Foreskin melanocyte (primary cell): ENCODE measurements at places on chromosomes 6 and 20.

DNA sequence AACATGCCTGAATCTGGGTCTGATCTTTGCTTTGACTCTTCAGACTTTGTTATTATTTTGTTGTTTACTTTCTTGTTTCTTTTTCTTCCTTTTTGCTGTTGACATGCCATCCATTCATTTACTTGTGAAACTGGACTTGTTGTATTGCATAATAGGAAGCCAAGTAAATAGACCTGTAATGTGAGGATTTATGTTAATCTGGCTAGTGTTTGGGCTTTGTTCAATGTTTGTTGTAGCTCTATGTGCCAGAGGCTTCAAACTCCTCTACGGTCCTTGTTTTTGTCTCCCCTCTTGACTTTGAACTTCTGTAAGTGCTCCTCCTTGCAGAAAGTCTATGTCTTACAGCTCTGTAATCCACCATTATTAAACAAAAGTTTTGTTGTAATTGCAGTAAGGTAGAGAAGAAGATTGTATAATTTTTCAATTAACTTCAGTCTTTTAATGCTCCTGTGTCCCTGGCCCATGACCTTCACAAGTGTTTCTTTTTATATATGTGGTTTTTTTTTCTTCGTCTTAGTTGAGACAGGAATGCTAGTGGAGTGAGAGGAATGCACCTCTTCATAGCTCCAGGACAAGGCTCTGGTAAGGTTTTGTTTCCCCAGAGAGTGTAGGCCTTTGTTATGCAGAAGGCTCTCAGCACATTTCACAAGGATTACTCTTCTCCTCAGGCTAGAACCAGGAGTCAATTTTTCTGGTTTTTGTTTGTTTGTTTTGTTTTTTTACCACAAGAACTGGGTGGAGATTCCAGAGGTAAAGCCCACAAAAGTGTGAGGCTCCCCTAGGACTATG, 1061.8 kb upstream of the CITED2 start:
- DNase-seq = peak; percentile 20

GRCh38 chr6:160305926-160306713, 42.1 kb upstream of the SLC22A3 start:
- DNase-seq = peak; percentile 7

DNA sequence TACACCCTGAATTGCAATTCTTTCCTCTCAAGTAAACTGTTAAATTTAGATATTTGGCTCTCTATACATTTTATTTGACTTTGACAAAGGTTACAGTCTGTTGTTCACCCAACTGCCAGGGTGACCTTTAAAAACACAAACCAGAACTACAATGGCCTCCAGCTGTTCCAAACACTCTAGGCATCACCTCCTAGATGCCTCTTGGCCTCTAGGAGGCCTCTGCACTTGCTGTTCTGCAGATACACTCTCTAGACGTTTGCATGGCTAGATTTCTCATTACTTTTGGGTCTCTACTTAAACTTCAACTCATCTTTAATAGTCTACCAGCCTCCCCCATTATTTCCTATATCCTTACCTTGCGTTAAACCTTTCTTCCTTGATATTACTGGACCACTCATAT, 102.8 kb upstream of the BEND3 start:
- no peak for DNase-seq

DNA sequence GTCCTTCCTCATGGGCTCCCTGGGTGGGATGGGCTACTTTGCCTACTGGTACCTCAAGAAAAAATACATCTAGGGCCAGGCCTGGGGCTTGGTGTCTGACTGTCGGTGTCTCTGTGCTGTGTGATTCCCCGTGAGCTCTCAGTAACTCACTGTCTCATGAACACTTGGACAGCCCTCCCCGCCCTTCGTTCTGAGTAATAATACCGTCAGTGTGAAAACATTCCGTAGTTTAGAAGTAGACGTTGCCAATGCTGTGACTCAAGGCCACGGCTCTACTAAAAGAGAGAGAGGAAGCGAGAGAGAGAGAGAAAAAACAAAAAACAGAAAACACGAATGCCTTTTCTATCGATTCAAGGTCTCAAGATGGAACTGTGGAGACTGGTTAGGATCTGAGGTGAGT, 31.8 kb downstream of the FITM2 start:
- DNase-seq = no peak

DNA sequence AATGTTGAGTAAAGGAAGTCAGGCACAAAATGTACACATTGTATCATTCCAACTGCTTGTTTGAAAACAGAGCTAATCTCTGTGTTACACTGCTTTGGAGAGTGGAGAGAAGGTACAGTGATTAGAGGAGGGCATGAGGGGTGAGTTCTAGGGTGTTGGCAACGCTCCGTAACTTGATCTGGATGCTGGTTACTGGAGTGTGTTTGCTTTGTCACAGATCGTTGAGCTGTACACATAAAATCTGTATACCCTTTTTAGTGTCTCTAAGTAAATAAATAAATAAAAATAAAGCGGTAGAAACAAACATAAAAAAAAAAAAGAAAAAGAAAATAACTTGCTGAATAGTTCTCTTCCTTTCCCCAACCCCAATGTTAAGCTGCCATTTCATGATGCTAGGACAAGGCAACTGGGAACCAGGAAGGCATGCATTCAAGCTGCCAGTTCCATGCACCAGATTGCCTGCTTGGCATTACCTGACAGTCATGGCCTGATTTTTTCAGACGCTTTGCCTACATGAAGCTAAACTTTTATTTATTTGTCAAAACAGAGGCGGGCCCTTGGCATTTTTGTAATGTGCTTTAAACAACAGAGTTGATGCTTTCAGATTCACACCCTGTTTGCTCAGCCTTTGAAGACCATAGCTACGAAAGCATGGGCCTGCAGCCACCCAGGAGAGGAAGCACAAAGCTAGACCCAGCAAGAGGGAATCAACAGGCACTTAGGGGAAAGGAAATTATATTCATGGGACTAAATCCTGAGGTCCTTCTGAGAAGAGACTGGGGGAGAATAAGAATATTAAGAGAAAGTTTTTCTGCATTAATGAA, 21.2 kb downstream of the TNFRSF21 start:
- DNase-seq = no peak

DNA sequence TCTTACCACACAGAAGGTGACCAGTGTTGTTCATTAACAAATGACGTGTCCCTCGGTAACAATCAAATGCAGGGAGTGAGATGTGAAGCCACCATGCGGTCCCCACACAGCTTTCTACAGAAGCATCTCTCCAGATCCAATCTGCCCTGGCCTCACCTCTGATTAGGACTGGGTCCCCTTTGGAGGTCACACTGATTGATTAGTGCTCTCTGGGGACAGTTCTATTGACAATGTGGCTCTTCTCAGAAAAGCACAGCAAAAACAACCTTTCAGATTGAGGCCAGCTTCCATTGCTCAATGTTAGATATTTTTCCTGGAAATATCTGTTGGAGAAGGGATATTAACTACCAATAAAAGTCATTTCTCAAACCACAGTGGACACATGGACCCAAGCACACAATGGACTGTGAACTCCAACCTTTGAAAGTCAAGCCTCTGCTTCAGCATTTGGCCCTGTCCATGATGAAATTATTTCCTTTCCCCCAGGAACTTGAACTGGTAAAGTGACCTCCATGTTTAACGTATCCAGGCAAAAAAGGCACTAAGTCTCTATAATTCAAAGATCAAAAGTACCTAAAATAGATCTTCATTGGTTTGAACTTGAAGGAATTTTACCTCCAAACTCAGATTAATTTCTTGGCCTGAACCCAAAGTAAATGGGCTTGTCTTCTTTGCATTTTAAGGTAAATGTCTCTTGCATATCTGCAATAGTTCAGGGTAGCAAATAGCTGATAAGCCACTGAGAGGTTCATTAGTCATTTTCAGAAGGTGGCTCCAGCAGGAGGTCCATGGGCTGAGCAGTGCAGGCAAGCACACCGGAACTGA, 118.5 kb downstream of the FOXA2 start:
- no peak for DNase-seq

DNA sequence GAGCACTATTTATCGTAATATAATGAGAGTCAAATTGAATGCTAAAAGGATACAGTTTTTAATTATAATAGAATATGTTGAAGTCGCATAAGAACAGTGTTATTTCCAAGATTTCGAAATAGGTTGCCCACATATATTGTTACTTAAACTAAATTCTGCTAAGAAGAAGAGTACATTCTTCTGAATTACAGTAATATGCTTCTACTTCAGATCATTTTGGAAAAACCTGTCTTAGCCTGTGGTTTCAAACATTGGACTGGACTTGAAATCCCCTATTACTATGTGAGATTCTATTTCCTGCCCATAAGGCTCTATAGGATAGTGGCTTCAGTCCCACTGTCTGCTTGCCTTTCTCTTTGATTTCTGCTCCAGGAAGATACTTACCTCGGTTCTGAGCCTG, 137.2 kb downstream of the B3GAT2 start:
- no peak for DNase-seq

DNA sequence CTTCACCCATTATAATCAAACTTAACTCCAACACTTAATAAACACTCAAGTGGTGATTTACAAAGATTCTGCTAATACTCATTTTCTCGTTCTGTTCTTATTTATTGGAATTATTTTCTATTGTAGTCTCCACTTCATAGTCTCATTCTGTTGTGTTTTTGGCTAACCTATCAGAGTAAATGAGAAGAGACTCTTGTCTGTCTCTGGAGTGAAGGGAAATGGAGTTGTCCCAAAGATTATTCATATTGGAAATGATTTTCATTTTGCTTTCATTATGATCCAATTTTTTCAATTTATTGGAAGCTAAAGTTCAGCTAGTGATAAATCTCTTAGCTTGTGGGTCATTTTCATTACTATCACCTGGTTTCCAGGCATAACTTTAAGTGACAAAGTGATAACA, 454.9 kb upstream of the JAG1 start:
- no peak for DNase-seq

- no peak for DNase-seq
These were observed 200.4 kb upstream of the FBXL4 start for GRCh38 chr6:99148111-99148510.

DNA sequence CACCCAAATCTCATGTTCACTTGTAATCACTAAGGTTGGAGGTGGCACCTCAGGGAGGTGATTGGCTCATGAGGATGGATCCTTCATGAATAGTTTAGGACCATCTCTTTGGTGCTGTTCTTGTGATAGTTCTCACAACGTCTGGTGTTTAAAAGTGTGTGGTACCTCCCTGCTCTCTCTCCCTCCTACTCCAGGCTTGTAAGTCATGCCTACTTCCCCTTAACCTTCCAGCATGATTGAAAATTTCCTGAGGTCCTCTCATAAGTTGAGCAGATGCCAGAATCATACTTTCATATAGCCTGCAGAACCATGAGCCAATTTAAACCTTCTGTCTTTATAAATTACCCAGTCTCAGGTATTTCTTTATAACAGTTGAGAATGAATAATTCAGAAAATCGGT, 16.6 kb downstream of the HLA-A start:
- DNase-seq = no peak

DNA sequence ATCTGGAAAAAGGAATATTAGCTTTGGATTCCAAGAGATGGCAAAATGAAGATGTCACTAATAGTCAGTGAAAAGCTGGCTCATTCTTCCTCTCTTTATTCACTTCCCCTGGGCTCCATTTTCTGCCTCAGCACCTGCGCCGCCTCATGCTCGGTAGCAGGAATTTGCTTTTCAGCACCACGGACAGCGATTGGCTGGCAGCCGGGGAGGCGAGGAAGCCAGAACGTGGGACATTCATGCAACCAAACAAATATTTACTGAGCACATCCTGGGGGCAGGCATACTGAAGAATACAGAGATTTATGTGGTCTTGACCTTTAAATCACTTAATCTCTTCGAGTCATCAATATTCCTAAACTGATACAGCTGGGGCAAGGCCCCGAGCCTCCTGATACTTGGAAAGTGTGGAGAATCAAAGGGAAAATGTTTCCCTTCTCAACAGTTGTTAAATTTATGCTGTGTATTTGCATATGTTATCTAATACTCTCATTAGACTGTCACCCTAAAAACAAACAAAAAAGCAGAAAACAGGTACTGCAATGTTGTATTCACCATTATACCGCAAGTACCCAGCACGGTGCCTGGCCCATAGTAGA, 12.1 kb upstream of the PDYN start:
- peak; percentile 35 for DNase-seq

DNA sequence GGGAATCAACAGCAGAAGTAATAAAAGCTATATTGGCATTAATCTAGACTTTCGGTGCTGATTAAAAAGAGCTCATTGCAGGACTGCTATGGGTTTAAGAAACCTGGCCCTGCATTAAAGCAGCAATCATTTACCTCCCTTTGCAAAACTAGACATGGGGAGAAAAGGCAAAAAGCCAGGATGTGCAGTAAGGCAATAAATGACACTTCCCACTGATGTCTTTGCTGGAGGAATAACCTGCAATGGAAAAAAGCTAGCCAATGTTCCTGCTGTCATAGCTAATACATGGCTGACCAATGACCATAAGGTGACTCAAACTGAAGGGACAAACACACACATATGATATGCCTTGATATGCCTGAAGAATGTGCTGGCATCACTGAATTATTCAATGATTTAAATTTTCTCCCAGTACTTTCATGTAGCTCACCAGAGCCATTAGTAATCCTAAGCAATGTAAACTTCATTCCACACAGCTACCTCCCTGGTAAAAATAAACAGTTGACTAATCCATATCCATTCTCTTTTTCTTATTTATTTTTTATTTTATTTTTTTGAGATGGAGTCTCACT, 8.7 kb downstream of the DNAAF9 start:
- no peak for DNase-seq

GRCh38 chr6:92779746-92780145, 639.6 kb downstream of the EPHA7 start:
- DNase-seq = peak; percentile 29

GRCh38 chr6:169472786-169473416, 219.3 kb upstream of the THBS2 start:
- peak; percentile 27 for DNase-seq

DNA sequence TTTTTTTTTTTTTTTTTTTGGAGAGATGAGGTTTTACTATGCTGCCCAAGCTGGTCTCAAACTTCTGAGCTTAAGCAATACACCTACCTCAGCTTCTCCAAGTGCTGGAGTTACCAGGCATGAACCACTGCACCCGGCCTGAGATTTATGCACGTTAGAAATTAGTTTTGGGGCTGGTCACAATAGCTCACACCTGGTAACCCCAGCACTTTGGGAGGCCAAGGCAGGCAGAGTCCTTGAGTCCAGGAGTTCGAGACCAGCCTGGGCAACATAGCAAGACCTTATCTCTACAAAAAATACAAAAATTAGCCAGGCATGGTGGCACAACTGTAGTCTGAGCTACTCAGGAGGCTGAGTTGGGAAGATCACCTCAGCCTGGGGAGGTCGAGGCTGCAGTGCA, 51.9 kb downstream of the CD24 start:
- no peak for DNase-seq

GRCh38 chr20:47964149-47964548, 178.9 kb upstream of the SULF2 start:
- DNase-seq = no peak

DNA sequence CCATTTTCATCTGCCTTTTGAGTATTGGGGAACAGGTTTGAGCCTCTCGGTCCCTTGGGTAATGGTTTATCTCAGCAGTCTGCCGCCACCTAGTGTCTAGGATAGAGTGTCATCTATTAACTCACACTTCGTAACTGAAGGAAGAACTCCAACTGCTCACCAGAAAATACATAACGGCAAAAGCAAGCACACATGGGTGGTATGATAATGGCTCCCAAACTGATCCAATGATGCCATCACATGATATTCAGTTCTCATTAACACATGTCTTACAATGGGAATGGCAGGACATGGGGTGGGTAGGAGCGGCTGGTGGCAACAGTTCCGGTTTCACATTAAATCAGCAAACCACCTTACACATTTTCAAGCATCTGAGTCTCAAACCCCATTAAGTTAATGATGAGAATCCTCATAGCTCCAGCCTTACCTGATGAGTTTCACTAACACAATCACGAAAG, 110.7 kb upstream of the PHACTR1 start:
- peak; percentile 35 for DNase-seq
